ENCODE measurements at places on chromosomes 13 and 19.

- DNase-seq, result no peak
These were observed 64.3 kb downstream of the ZNF66 start for GRCh38 chr19:20840371-20840770.

DNA sequence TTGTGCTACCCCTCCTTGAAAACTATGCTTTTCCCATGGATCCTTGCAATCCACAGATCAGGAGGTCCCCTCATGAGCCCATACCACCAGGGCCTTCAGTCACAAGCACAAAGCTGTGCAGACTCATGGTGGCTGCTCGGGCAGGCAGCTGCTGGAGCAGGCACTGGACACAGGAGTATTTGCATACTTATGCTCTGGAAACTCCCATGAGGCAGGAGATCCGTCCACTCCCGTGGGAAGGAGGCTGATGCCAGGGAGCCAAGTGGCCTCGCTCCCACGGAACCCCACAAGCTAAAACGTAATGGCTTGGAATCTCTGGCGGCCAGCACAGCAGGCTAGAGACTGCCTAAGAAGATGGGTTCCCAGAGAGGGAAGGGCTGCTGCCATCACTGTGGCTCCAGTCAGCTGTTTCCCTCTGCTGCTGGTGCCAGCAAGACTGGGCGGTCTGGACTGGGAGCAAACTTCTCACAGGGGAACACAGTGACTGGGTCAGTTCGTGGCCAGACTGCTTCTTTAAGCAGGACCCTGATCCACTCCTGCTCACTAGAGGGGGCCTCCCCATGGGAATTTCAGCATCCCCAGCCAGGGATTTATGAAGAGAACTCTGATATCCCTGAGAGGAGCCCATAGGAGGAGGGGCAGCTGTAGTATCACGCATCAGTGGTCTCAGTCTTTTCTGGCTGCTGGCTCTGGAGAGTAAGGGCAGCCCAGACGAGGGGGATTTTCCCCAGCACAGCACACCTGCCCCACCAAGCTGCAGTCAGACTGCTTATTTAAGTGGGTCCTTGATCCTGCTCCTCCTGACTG is 370.3 kb upstream of the ATXN8OS start:
- no peak for DNase-seq

GRCh38 chr19:41861116-41861768 is 1.2 kb downstream of the RPS19 start:
- no peak for DNase-seq

GRCh38 chr19:46791944-46792343 is 3.5 kb upstream of the SLC1A5 start:
- no peak for DNase-seq

DNA sequence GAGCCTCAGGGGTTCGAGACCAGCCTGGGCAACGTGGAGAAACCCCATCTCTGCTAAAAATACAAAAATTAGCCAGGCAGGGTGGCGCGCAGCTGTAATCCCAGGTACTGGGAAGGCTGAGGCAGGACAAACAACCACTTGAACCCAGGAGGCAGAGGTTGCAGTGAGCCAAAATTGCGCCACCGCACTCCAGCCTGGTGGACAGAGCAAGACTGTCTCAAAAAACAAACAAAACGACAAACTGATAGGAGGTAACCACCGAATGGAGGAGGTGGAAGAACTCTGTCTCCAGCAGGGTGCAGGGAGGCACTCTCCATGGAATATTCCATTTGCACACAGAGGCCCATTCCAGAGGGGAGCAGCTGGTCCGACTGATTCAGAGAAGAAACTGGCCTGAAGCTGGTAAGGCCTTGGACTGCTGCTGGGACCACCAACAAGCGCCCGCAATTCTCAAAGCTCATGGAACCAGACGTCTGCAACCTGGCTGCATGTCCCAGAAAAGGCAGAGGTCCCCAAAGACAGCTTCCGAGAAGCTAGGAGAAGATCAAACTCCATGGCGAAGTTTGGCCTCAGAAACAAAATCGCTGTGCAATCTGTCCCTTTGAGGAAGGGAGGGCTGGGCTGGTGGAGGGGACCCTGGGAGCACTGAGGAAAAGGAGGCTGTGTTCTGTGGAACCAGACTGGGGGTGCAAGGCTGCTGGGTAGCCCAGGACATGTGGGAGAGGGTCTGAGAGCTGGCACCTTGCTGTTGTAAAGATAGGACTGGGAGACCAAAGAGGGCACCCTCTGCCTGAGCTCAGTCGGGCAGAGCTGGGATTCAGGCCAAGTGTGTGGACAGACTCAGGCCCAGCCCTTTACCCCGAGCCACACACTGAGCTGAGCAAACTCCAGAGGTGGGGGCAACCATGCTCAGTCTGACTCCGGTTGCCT is 35.2 kb downstream of the SLC25A42 start:
- DNase-seq, result no peak

All from hippocampal formation (tissue), 2 donors.